HL-60 (cell line): ENCODE measurements at places on chromosomes 16 and 17.

DNA sequence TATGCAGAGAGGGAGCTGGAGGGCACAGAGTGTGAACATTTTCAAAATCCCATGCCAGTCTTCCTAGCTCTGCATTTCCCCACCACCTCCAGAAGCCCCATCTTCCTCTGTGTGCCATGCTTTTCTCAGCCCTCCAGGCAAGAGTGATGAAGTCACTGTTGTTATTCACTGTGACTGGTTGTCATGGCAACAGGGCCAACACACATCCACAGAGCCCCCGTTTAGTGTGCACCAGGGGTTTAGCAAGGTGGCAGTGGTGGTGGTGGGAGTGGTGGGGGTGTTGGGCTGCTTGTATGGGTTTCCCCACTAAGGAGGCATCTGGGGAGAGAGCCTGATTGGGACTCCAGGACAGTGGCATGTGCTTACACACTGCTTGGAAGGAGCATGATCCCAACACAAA is 309.9 kb upstream of the ASIC2 start:
- DNase-seq, result no peak

- no peak for DNase-seq
Measured at GRCh38 chr17:81065500-81065899, 30.5 kb downstream of the BAIAP2 start.

GRCh38 chr17:66387392-66387981 is 85.1 kb downstream of the PRKCA start:
- DNase-seq, result no peak

DNA sequence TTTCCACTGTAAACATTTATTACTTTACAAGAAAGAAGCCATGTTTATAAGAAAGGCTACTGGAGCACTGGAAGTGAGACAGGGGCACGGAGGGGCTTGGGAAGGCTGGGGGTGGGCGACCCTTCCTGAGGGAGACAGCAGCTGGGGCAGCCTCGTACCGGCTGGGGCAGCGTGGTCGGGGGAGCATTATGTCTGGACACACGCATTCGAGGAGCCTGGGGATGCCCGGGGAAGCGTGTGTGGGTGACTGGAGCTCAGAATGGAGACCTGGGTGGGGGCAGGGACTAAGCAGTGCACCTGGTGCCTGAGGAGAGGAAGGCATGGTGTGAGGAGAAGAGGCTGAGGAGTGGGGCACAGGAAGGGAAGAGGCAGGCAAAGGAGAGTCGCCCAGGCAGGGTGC is 64.5 kb downstream of the SRCIN1 start:
- DNase-seq, result no peak

- DNase-seq, result no peak
Measured at GRCh38 chr16:65945493-65945892, 421.0 kb upstream of the CDH5 start.

DNA sequence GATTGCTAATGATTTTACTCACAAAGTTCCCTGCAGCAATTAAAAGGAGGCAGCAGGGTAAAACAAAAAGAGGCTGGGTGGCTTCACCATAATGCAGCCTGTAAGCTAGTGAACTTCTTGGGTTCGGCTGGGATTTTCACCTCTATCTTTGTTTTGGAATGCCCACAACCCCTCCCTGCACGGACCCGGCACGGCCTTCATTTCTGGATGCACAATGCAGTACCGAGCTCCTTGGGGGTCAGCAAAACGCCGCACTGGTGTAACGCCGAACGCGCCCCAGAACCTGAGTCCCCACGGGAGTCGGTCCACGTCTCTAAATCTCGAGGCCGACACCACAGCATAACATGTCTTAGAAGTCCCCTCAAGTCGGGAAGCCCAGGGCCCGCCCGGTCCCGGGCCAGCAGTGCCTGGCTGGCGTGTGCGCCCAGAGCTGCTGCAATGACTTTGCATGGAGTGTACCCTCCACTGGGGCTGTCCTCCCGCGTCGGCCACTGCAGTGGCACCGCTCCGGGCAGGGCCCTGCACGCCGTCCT is 759 bp downstream of the UBE2O start:
- peak; percentile 13 for DNase-seq

DNA sequence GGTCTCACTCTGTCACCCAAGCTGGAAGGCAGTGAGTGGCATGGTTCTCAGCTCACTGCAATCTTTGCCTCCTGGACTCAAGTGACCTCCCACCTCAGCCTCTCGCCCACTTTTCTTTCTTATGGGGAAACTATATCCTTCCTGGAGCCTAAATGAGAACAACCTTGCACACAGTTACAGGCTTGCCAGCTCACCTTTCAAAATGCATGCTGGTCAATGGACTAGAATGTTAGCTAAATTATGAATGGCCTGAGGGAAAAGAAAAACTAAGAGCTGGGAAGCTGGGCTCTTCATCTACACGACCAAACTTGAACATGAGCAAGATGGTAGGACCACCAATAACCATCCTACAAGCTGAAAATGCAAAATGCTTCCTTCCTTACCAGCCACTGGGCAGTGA is 10.6 kb upstream of the LHX1 start:
- DNase-seq, result no peak

- DNase-seq, result no peak
Measured at GRCh38 chr17:62650587-62650986, 23.1 kb downstream of the MRC2 start.
